HT-29 (cell line): ENCODE measurements at places on chromosomes 12 and 14.

GRCh38 chr12:93782853-93783252 is 105.7 kb downstream of the CRADD start:
- DNase-seq, result no peak

GRCh38 chr12:79409562-79409961 is 281.2 kb downstream of the PAWR start:
- no peak for DNase-seq

- no peak for DNase-seq
Measured at GRCh38 chr14:77257700-77258099, 13.3 kb downstream of the NGB start.

- DNase-seq, result no peak
Measured at GRCh38 chr12:105910030-105910429, 228.7 kb downstream of the NUAK1 start.

GRCh38 chr14:75456997-75457335 is 29.1 kb downstream of the JDP2 start:
- no peak for DNase-seq
